NCI-H187 (cell line): ENCODE measurements at places on chromosomes 1 and 21.

GRCh38 chr1:60341274-60341673 is 267.7 kb upstream of the C1orf87 start:
- no peak for DNase-seq

DNA sequence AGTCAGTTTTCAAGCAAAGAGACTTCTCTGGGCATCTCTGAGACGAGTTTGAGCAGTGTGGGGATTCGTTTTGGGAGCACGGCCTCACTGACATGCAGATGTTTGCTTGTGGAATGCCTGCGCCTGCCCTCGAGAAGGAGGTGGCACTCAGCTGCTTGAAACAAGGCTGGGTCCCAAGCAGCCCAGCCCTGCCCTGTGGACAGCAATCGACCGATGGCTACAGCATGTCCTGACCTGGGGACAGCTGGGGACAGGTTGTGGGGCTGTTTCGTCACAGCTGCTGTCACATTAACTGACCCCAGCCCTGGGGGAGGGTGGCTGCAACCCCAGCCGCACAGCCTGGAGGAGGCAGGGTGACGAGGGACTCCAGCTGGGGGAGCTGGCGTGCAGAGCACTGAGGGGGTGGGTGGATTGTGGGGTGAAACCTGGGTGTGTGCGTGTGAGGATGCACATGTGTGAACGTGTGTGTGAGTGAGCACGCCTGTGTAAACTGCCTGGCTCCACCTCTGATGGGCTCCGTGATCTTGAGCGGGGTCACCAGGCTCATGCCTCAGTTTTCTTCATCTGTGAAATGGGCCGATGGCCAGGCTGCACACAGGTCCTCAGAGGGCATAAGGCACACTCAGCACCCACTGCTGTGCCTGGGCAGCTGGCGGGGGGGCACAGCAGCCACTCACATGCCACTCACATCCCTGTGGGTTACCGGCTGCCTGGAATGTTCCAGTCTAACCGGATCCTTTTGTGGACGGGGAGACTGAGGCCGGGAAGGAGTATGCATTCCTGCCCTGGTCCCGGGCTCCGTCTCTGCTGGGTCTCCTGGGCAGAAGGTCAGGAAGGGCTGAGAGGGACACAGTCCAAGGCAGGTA is 49.3 kb downstream of the COL18A1 start:
- no peak for DNase-seq

DNA sequence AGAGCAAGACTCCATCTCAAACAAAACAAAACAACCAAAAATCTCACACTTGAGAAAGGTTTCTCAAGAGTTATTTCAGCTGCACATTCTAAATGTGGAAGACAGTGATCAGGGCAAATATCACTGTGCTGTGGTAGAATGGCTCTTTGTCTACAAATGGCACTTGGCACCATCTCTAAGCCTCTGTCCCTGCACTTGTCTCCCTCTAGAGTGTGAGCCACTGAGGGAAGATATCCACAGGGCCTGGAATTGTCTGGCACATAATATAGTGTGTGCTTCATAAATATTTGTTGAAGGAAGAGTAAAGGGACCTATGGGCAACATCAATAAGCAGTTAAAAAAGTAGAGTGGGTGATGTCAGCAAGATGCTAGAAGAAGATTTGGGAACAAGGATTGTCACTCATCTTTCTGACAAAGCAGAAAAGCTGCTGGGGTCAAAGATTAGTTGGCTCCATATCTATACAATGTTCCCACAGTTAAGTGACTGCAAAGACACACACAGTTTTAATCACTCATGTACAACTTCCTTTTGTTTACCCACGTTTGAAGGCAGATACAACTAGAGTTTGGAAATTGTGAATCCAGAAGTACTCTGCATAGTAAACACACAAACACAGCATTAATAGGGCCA is 19.1 kb downstream of the CD101 start:
- no peak for DNase-seq

- no peak for DNase-seq
These were observed 6.5 kb upstream of the RPTN start for GRCh38 chr1:152165286-152166077.

GRCh38 chr21:29798840-29799239 is 141.0 kb downstream of the GRIK1 start:
- no peak for DNase-seq
